ENCODE measurements at places on chromosomes 13 and 19.

DNA sequence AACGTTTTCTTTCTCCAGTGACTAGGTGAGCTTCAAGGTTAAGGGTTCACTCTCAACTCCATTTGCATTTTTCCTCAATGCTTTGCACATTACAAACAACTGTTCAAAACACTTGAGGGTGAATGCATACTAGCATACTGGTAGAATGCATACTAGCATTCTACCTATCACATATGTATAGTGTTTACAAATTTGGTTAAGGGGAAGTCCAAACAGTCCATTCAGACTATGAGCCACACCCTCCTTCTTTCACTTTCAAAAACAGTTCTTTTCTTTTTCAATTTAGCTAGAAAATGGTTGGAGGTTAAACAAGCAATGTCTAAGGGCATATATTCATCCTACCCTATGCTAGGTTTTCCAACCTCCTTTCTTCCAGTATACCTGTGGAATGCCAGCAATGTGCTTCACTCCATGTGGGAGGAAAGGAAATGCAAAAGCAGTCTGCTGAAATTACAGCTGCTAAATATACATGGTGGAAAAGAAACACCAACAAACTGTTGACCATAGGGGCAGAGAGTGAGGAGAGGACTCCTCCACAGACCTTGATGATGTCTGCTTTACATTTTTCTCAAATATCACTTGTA, 102.6 kb downstream of the DOCK9 start:
- no peak for DNase-seq

- DNase-seq, result no peak
These were observed 104.1 kb upstream of the ZNF492 start for GRCh38 chr19:22530042-22530441.

DNA sequence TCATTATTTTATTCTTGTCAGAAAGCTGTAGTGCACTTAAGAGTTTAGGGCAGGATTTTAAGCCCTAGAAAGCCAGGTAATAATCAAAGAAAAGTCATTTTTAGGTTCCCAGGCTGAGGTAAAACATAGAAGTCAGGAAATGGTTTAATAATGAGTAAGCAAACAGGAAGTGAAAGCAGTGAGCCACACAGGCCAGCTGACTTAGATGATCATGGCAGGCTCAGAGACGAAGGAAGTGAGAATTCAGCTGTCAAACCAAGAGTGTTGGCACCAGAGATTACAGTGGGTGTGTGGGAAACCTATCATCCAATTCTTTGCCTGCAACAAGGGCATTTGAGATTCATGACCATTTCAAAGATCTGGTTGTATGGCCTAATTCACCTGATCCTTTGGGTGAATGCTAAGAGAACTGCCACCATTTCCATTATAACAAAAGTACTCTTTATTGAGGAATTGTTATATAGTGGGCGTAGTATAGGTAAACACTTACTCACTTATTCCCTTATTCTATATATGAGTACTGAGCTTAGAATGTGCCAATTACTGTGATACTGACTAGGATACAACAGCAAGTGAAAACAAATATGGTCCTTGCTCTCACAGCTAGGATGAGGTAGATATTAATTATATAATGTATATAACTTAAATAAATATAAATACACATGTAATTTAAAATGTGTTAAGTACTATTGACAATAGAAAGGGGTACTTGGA, 103.7 kb upstream of the EDNRB start:
- DNase-seq, result no peak

- no peak for DNase-seq
These were observed 19.4 kb downstream of the ERFL start for GRCh38 chr19:41908724-41909464.

DNA sequence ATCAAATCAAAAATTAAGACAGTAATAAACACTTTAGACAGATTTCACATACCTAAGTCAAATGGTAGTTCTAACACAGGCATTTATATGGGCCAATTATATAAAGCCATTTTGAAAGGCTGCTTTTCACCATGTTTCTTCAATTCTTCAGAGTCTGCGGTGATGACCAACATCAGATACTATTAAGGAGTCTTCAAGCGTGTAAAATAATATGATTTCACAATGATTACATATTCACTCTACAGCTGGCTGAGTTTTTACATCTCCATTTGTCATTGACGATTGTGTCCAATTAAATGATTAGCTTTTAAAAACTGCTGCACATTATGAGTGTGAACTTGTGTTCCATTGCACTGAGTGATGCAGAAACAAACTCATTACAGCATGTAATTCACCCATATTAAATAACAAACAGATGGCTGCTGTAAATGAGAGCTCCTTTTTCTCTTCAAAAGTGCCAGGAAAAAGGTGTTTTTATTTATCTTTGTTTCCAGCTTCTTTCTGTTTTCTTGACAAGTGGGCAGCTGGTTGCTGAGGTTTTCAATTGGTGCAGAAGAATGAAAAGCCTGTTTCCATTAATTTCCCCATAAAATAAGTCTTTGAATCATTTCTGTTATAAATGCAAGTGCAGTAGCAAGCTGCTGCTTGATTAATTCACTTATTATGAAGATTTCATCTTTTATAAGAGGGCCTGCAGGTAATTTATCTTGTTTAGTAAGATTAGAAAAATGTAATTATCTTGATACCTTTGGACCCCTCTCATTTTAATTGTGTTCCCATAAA, 676.1 kb upstream of the KLHL1 start:
- DNase-seq, result no peak

GRCh38 chr13:53368948-53369347, 340.3 kb downstream of the OLFM4 start:
- DNase-seq, result peak; percentile 46

DNA sequence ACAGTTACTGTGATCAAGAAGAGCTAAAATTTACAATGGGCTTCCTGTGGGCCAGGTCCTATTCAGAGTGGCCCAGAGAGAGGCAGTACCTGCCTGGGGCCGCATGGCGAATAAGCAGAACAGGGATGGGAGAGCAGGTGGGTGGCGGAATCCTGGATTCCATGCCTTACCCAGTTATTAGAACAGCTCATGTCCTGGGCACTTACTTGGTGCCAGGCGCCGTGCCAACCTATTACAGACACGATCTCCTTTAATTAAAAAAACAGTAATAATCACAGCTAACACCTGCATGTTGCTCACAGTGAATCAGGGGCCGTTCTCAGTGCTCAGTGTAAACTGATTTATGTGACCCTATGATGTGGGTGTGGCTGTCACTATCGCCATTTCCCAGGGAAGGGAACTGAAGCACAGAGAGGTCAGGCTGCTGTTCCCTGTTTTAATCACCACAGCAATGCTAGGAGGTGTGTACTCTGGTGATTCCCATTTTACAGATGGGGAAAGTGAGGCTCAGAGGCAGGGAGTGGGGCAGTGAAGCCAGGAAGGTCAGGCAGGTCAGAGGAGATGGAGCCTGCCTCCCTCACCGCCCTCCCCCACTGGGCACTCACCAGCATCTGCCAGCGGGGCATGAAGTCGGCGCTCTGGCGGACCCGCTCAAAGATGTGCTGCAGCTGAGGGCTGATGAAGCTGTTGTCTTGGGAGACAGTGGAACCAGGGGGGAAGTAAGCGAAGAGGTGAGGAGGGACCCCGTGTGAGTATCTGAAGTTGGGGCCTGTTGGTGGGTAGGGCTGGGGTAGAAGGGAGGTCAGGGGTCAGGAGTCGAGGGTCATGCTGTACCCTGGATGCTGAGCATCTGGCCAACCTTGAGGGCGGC, 12.0 kb downstream of the COQ8B start:
- no peak for DNase-seq

GRCh38 chr19:12899891-12900518, 9.0 kb downstream of the GCDH start:
- no peak for DNase-seq

DNA sequence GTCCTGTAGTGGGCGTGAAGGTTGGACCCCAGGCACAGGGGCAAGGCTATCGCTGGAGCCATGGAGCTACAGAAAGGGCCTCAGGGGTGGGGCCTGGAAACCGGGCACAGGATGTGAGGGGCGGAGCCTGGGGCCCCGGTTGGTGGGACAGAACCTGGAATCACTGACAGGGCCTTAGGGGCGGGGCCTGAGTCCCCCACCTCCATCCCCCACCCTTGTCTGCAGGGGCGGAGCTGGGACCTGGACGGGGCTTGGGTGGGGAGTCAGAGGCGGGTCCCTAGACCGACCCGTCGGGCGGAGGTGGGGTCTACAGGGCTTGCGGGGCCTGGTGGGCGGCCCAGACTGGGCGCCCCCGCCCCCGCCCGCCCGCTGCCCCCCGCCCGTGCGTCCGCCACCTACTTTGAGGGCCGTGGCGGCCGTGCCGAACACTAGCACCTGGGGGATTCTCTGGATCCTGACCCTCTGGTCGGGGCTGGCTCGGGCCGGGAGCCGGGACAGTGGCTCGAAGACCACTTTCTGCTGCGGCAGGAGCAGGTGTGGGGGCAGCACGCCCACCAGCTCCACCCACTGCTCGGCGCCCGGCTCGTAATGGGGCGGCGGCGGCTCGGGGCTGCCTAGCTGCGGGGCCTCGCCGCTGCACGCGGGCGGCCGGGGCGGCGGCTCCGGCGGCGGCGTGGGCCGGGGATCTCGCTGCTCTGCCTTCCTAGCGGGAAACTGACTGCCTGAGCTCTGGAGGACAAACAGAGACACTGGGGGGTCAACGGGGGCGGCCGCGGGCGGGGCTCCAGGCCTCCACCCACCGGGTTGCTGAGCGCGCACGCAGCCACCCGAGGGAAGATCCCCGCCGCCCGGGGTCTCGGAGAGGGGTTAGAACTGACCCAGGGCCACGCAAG, 26.3 kb downstream of the DCAF15 start:
- peak; percentile 41 for DNase-seq

DNA sequence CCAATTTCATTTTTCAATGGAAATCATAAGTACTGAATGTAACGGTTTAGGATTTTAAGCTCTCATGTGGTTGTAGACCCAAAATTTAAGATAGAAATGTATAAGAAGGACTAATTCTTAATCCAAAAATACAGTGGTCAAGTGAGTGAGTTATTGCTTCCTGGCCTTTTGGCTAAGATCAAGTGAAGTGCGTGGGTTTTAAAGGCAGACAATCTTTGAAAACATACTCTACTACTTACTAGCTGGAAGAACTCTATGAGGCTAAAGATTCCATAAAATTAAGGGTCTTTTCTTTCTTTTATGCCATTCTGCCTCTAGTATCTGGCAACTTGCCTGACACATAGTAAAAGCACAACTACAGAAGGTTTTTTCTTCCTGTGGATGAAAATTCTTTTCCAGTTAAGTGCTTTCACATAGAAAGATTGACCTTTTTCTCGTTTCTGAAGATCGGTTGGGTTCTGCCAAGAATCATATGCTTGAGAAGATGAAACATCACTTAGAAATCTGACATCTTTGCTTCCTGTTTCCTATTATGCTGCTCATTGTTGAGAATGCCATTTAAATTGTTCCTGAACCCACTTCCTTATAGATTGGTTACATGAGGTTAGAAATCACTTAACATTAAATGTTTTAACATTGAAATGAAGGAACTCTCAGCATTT, 26.4 kb upstream of the SCEL start:
- no peak for DNase-seq

- no peak for DNase-seq
These were observed 288.1 kb upstream of the GPC6 start for GRCh38 chr13:92938486-92939020.

All from D341Med (cell line).